ENCODE measurements at places on chromosomes 12 and 14.

- no peak for DNase-seq
Measured at GRCh38 chr14:97704316-97704885, 907.2 kb downstream of the VRK1 start.

DNA sequence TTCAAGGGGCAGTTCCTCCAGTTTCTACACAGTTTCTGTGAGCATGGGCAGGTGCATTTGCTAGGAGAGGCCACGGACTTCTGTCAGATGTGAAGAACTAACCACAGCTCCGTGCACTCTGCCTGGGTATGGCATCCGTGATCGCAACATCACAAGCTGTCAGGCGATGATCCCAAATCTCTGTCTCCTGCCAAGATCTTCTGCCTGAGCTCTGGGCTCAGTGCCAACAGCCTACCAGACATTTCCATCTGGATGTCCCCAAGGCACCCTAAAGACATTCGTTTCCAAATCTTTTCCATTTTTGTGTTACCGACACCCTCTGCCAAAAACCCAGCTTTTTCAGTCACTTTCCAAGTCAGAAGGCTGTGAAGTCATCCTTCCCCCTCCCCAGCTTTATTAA is 292.1 kb downstream of the GLT1D1 start:
- no peak for DNase-seq

DNA sequence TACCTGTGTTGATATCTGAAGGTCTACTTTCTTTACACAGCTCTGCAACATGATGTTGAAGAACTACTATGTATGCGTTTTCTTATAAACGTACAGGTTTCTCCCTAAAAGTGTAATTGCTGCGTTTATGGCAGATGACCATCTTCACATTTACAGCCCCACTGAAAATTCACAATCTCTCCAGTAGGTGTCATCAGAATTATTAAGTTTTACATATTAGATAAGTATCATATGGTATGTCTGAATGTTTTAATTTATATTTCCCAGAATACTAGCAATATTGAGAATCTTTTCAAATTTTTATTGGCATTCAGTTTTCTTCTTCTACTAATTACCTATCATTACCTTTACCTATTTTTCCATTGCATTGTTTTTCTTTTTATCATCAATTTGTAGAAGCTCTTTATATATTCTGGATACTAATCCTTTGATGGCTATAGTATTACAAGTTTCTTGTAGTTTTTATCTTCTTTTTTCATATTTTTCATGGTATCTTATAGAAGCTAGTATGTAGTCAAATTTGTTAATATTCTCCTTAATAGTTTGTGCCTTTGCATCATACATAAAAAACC is 123.5 kb downstream of the CAPZA3 start:
- no peak for DNase-seq

GRCh38 chr12:102314821-102315220 is 117.2 kb upstream of the PMCH start:
- DNase-seq, result no peak

Data from left renal cortex interstitium (tissue), 4 donors.